ENCODE measurements at places on chromosomes 13 and 19.
A peak's percentile ranks its signal among the peaks of the same experiment; 100 is the strongest.

DNA sequence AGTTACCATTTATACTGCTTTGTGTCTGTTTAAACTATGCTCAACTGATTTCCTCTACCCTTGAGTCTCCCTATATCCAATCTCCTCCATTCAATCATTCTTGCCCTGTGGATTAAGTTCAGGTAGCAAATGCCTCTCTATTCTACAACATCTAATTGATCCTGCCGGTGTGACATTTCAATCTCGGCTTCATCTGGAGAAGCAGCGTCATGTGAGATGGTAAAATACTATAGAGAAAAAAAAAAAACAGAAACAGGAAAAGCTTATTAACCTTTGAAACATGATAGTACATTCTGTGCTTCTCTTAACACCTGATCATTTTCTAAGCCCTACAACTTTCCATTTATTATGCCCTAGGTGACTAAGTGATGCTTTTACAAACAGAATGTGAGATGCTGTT, 89.4 kb downstream of the KCTD12 start:
- no peak for DNase-seq

- DNase-seq, result no peak
These were observed 3.9 kb upstream of the SSBP4 start for GRCh38 chr19:18415178-18415867.

- no peak for DNase-seq
These were observed 41.0 kb downstream of the RASL11A start for GRCh38 chr13:27311518-27312210.

DNA sequence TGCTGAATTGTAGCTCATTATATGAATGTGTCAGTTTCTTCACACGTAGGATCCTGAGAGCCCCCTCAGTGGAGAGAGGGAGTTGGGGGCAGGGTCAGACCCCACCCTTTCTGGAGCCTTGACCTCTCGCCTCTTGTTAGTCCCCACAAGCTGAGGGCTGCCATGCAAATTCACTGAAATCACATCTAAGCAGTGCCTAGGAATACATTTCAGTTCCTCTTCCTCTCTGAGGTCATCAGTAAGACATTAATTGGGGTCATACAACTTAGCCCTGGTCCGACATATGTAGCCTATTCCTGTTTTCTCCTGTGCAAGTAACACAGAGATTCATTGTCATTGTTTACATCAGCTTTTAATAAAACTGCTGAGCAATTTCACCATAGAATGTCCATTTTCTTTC, 30.0 kb downstream of the MYO9B start:
- no peak for DNase-seq

- DNase-seq, result no peak
These were observed 131.9 kb upstream of the IRS2 start for GRCh38 chr13:109918179-109918711.

- DNase-seq, result no peak
These were observed 125.0 kb upstream of the NBEA start for GRCh38 chr13:34816908-34817665.

DNA sequence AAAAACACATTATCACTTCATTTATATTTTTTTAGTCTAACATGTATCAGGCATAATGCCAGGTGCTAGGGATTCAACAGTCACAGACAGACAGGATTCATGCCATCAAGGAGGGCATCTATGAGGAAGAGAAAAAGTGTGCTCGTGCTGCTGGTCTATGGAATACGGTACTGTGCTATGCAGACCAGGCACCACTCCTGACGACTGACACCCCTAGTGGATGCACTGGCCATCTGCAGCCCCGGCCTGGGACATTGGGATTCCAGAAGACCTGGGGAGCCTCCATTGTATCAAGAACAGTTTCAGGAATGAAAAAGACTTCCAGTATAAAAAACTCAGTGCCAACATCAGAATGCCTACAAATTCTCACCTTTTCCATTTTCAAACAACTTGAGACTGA, 94.0 kb downstream of the KLF12 start:
- DNase-seq, result peak; percentile 26

DNA sequence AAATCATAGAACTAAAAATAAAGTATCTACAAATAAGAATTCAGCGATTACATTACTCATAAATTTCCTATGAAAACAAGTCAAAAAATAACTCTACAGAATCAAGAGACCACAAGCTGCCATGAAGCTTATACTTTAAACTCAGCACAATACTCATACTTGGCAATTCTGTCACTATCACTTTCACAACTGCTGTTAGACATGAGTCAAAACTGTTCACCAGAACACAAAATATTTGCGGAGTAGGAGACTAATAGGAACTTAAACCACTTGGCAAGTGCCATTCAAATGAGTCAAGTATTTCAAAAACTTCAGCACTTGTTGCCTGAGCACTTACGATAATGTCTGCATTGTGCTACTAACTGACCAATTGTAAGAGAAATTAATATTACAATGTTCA, 387.8 kb upstream of the GPC6 start:
- DNase-seq, result no peak

- DNase-seq, result peak; percentile 91
These were observed at the start of gene SAMD1 for GRCh38 chr19:14090509-14091080. Gene SAMD1, minus strand, starts transcription at chr19:14090751.

DNA sequence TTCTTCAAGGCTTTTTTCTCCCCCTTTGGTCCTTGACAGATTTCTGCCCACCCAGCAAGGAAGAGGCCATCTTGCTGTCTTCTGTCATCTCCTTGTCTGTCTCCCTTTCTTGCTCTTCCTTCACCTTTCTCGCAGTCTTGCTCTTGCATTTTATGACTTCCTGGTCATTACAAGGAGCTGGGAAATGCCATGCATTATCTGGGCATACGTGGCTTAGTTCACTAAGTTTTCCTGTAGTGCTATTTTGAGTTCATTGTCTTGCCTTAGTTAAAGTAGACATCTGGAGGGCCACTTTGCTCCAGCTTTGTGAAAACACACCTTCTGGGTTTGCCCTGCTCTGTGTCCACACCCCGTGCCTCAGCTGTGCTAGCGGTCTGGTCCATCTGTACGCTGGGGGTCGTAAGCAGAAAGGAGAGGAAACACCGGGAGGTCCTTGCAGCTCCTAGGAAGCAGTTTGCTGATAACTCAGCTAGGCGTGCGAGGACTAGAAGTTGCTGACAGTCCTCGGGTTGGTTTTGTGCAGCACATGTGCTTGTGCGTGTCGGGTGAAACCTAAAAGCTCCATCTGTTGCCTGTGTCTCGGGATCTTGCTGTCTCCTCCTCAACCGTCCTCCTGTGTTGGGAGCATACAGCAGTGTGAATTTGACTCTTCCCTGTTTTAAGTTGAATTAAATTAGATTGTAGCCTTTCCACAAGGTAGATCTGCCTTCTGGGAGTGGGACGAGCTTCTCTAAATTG, 59.4 kb downstream of the ARHGEF7 start:
- no peak for DNase-seq

DNA sequence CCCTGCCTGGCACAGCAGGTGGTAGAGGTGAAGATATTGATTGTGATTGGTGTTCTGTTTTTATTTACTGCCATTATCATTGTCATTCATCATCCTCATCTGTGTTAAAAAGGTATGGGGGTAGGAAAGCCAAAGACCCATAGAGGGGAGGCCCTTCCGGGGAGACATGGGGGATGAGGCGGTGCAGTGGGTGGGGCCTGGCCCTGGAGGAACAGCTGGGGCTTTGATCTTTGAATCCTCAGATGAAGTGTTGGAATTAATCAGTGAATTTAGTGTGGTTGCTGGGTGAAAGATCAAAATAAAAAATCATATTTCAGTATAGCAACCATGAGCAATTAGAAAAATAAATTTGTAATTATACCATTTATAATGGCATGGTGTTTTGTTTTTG, 7.4 kb downstream of the PTH2 start:
- no peak for DNase-seq

- peak; percentile 70 for DNase-seq
These were observed 1.7 kb downstream of the ELL start for GRCh38 chr19:18519962-18520847.

DNA sequence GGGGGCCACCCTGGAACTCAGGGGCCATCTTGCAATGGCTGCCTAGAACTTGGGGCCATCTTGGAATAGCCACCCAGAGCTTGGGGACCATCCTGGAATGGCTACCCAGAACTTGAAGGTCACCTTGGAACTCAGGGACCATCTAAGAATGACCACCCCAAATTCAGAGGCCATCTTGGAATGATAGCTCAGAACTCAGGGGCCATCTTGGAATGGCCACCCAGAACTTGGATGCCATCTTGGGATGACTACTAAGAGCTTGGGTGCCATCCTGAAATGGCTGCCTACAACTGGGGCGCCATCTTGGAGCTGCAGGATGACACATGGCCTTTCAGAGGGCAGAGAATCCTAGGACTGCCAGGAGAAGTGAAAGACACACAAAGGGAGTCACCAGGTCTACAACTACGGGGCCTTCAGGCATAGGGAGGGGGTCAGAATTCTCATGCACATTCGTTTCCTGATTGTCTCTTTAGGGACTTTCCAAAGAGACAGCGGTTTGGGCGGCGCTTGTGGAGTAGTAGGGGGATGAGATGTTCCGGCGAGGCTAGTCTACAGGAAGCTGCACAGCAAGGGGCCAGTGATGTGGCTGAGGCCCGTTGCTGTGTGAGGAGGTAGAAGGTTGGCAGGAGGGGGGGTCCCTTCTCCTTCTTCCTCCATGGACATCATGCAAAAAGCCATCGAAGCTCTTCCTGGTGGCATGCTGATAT, 125.0 kb downstream of the IER2 start:
- peak; percentile 36 for DNase-seq

- no peak for DNase-seq
These were observed 351.7 kb upstream of the ARGLU1 start for GRCh38 chr13:106919638-106920037.

DNA sequence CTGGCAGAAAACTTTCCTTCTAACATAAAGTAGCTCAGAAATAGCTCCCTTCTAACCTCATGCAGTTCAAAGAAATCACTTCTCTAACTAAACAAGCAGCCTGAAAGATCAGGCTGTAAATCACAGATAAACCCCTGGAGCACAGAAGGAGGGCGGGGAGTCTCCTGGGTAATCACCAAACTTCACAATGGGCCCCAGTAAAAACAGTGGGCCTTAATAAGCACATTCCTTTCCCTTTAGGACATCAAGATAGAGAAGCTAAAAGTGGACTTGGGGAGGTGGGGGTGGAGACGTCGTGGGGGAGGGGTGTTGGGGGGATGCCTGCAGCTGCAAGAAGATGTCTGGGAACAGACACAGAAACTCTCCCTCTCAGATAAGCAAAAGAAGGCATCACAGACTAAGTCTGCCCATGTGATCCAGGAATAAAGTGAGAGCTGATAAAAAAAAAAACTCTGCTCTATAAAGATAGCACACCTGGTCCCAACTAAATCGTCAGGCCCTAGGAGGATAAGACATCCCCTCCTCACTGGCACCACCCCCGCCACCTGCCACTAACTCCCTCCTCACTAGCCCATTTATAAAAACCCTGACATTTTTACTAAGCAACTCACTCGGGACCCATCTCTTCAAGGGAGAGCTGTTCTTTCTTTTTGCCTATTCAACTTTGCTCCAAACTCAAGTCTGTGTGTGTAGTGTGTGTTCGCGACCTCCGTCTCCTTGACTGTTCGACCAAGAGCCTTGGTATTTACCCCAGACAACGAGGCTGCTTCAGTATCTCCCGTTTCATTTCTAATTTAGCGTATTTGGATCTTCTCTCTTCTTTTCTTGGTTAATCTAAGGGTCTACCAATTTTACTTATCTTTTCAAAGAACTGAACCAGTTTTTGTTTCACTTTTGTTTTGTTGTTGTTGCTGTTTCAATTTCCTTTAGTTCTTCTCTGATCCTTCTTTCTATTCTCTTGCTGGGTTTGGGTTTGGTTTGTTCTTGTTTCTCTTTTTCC, 31.7 kb downstream of the DNAJC15 start:
- peak; percentile 40 for DNase-seq

GRCh38 chr19:8261347-8261746, 46.8 kb downstream of the CD320 start:
- DNase-seq, result no peak

DNA sequence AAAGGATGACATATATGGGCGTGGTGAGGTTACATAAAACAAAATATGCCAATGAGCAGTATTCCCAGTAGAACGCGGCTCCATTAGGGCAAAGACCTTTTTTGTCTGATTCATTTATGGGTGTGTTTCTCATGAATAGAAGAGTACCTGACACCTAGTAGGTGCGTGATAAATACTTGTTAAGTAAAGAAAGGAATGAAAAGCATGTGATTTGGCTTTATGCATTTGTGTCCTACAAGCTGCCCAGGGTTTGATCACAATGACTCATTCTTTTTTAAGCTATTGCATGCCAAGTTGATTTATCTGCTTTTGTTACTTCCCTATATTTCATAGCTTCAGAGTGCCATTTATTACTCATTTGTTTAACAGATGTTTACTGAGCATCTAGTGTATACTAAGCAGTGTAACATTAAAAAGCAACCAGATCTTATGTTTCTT, 19.1 kb upstream of the KCTD4 start:
- DNase-seq, result no peak

DNA sequence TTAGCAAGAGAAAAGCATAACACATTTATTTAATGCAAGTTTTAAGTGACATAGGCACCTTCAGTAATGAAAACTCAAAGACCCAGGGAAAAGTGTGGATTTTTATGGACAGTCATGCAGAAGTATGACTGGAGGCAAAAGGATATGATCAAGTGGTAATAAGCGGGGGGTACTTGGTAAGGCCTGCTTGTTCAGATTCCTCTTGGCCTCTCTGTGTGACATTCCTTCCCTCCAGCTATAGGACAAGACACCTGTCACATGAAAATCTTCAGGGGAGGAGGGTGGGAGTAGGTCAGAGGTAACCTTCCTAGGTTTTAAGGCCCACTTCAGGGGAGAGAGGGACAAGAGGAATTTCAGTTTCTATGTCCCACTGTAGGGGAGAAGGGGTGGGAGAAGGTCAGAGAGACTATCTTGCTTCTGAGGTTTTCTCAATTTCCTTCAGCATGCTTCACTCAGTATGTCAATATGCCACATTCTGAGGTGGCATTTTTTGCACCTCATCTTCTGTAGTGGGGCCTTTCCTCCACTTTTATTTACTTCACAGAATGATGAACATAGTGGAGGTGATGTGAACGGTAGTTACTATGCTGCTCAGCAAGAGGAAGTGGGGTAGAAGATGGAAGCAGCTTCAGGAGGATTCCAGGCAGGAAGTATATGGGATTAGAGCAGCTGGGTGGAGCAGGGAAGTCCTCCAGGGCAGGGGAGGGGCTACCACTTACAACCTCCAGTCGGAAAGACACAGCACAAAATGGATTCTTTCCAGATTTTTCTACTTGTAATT, 73.2 kb upstream of the RFC3 start:
- DNase-seq, result no peak

DNA sequence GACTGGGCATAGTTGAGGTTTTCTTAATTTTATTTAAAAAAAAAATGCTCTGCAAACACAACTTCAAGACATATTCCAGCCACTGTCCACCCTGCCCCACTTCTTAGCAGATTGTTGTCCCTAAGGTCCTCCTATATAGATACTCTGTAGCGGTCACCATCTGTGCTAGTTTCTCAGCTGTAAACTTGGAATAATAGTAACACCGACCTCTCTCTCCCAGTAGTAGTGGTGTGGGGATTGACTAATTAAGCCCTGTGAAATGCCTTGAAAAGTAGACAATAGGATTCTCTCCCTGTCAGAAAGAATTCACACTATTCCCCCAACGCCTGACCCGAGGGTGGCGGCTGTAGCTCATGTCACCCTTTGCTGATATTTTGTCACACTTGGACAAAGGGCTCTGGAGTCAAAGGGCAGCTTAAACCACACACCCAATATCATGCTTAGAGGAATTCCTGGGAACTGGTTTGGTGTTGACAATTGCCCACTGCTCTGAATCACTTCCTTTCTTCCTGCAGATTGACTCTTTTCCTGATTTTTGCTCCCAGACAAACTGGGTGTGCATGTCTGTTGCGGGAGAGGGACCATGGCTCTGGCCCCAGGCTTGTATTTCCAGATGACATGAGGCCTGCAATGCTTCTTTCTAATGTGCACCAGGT, 9.2 kb upstream of the SERP2 start:
- no peak for DNase-seq

GRCh38 chr13:41858780-41859179, 102.1 kb downstream of the VWA8 start:
- DNase-seq, result no peak

All from CD4-positive, alpha-beta T cell treated with Interleukin-21 for 1 hour (primary cell).